Glutamatergic neuron (in vitro differentiated cells): ENCODE measurements at places on chromosomes 3 and 15. TPM values are rescaled to one million over a fixed set of nuclear protein-coding genes. Genes with fewer than 3 reads are reported as not detected.

- no peak overlapping the region for H3K4me3 ChIP-seq
- peaks cover 15% of the 10 kb centered on the region for H3K4me1 ChIP-seq
- no peaks in the 10 kb centered on the region for H3K27me3 ChIP-seq
Observed at GRCh38 chr3:25473246-25473645, 45.2 kb downstream of the RARB start.

GRCh38 chr3:73364517-73364916 is 260.2 kb downstream of the PDZRN3 start:
- no peak for DNase-seq
- H3K4me3 ChIP-seq, result no peak overlapping the region
- peaks cover 5% of the 10 kb centered on the region for H3K36me3 ChIP-seq
- H3K27ac ChIP-seq, result no peak overlapping the region

- H3K27ac ChIP-seq, result no peak overlapping the region
- no peaks in the 10 kb centered on the region for H3K36me3 ChIP-seq
- DNase-seq, result no peak
Observed at GRCh38 chr3:122475316-122475715, 39.4 kb downstream of the KPNA1 start.

SNX33 gene
- total RNA-seq, result 21.2 TPM

PLAAT1 gene
- 21.2 TPM for total RNA-seq

CLDN16 gene
- total RNA-seq, result not detected

- H3K27ac ChIP-seq, result no peak overlapping the region
- no peaks in the 10 kb centered on the region for H3K27me3 ChIP-seq
- no peak overlapping the region for H3K4me3 ChIP-seq
- peaks cover 12% of the 10 kb centered on the region for H3K4me1 ChIP-seq
- no peak for DNase-seq
Observed at GRCh38 chr3:150271591-150271960, 136.5 kb upstream of the TSC22D2 start.

DNA sequence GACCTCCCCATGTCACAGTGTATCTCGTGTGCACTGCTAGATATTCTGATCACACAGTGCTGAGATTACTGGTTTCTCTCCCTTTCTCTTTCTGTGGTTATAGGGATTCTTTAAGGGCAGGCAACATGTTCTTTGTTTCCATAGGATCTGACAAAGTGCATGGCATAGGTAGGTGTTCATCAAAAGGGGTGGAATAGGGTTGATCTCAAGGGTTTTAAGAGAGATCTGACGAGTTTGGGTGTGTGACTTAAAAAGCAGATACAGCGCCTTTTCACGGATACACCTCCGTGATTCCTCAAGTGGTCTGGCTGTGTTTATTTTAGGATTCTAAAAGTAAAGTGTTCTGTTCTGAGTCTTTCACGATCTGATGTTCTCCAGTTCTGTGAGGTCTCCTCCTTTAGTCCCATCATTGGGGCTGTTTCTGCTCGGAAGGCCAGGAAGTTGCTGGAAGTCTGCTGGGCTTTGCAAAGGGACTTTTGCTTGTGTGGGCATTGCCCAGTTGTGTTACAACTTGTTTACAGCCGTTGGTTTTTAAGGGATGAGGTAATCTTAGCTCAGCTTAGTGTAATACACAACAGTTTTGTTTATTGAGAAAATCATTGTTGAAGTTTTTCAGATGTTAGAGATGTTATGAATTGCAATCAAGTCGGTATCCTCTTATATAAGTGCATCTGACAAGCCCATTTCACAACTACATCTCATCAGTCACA is 34.8 kb downstream of the IGF1R start:
- H3K27me3 ChIP-seq, result peaks cover 2% of the 10 kb centered on the region
- H3K36me3 ChIP-seq, result no peaks in the 10 kb centered on the region
- H3K27ac ChIP-seq, result no peak overlapping the region

DNA sequence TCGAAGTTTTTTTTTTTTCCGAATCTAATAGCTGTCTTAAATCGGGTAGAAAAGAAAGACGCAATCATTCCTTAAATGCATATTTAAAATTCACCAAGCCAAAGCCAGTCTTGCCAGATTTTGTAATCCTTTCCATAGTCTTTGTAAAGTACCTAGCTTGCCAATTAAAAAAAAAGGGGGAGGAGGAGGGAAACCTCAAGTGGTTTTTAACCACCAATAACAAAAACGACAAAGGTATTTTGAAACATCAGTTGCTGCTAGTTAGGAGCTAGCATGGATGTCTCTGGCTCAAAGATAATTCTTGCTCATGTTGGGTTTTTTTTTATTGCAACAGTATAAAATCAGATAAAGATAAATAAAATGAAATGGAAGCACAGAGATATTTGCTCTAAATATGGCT is 187.9 kb downstream of the MECOM start:
- no peak overlapping the region for H3K27ac ChIP-seq
- no peak for DNase-seq
- H3K4me3 ChIP-seq, result no peak overlapping the region
- H3K27me3 ChIP-seq, result peaks cover 4% of the 10 kb centered on the region
- H3K36me3 ChIP-seq, result no peaks in the 10 kb centered on the region
- no peaks in the 10 kb centered on the region for H3K4me1 ChIP-seq

DNA sequence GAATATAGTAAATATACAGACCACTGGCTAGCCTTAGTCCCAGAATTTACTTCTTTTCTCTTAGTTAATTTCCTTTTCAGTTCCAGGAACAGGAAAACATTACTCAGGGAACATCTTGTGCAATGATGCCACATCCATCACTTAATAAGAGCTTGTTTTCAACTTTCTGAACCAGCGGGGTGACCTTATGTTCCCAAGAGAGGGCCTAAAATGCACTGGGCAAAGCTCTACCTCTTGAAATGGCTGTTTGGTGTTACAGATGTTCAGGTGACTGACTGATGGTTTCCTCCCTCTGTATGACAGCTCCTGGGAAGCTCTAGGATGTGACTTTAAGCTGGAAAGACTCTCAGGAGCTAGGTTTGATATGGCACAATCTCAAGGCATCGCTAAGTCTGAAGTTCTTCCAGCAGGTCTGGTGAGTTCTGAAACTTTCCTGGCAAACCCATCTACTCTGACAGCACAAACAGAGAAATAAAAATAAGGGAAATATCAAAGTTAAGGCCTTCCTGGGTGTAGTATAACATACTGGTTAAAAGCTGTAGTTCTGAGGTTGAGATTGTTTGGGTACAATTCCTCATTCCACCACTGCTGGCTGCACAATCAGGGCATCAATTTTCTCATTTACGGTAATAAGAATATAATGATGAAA is 98.6 kb downstream of the ZIC1 start:
- no peak overlapping the region for H3K4me3 ChIP-seq
- H3K36me3 ChIP-seq, result no peaks in the 10 kb centered on the region
- no peaks in the 10 kb centered on the region for H3K4me1 ChIP-seq
- no peak for DNase-seq

GRCh38 chr15:55197362-55197705 is 593 bp upstream of the RSL24D1 start:
- H3K4me1 ChIP-seq, result peaks cover 3% of the 10 kb centered on the region
- no peaks in the 10 kb centered on the region for H3K36me3 ChIP-seq
- DNase-seq, result no peak
- H3K27ac ChIP-seq, result no peak overlapping the region

FETUB gene
- total RNA-seq, result not detected

DNA sequence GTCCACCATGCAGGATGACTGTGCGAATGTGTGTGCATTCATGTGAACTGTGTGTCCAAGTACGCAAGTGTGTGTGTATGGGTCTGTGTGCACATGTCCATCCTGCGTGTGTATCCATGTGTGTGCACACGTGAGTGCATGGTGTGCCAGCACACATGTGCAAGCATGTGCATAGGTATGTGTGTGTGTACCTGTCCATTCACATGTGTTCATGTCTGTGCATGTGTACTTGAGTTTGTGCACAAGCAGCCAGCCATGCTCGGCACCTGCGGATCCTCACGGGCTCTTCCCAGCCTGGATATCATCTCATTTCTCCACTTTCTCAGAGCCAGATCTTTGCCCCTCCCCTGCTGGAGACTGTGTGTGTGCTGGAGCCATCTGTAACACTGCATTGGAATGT is 18.7 kb upstream of the PLXNA1 start:
- peaks cover 13% of the 10 kb centered on the region for H3K4me1 ChIP-seq
- H3K4me3 ChIP-seq, result peak overlapping the region; percentile 16
- peaks cover 5% of the 10 kb centered on the region for H3K36me3 ChIP-seq
- DNase-seq, result peak; percentile 4
- H3K27me3 ChIP-seq, result peaks cover 6% of the 10 kb centered on the region
- no peak overlapping the region for H3K27ac ChIP-seq

APPL1 gene
- total RNA-seq, result 23.0 TPM

ITGA11 gene
- 0.22 TPM for total RNA-seq

GPX1 gene
- total RNA-seq, result 239 TPM

DNA sequence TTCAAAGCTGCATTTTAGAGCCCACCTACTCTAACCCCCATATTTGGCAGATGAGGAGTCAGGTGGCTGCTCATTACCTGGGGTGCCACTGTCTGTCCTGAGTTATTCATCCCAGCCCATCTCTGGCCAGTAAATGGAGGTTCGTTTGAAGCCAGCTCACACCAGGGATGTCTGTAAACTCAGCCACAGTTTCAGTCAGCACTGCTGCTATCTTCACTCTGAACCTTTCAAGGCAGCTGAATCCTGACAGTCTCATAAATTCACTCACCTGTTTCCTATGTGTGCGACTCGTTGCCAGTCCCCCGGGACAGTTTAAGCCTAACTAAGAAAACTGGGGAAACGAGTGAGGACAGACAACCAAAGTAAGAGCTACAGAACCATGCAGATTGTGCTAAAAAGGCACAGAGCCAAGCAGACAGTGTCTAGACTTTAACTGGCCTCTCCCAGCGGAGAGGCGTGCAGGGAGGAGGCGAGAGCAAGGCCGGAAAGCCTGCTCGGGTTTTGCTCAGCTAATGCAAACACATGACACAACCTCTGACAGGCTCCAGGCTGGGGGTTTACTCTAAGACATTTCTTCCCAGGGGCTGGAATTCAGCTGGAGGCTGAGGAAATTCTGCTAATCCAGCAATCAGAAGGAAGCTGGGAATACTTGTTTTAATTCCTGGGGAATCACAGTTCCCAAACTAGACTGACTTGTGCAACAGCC is 12.0 kb downstream of the FSTL1 start:
- DNase-seq, result no peak
- H3K27ac ChIP-seq, result no peak overlapping the region
- peaks cover 1% of the 10 kb centered on the region for H3K4me1 ChIP-seq
- no peaks in the 10 kb centered on the region for H3K36me3 ChIP-seq

ACOX2 gene
- total RNA-seq, result 0.59 TPM

- no peaks in the 10 kb centered on the region for H3K36me3 ChIP-seq
- H3K27me3 ChIP-seq, result no peaks in the 10 kb centered on the region
- H3K4me1 ChIP-seq, result no peaks in the 10 kb centered on the region
Observed at GRCh38 chr3:157477441-157477840, 25.8 kb downstream of the VEPH1 start.

GRCh38 chr15:67838789-67839332 is 984 bp downstream of the RNU6-1 start:
- peak; percentile 73 for DNase-seq
- H3K27me3 ChIP-seq, result peaks cover 15% of the 10 kb centered on the region
- H3K4me3 ChIP-seq, result peak overlapping the region; percentile 54
- H3K4me1 ChIP-seq, result peaks cover 26% of the 10 kb centered on the region

DNA sequence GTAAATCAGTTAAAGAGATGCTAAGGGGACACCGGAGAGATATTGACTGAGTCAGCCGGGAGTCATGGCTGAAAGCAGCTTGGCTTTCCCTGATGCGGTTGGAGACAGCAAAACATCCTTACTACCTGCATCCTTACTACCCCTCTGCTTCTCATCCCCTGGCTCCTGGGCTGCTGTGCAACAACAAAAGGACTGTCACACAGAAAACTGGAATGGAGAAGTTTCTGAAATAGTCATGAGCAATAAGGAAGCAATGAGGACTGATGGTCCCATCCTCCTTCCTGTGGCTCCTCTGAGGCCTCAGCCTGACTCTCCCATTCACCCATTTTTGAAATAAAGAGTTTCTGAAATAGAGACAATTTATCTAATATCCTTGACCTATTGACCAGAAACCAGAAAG is 1.1 kb downstream of the HCLS1 start:
- no peaks in the 10 kb centered on the region for H3K27me3 ChIP-seq
- H3K36me3 ChIP-seq, result peaks cover under 1% of the 10 kb centered on the region
- no peak overlapping the region for H3K27ac ChIP-seq
- H3K4me3 ChIP-seq, result no peak overlapping the region
- no peak for DNase-seq

DNA sequence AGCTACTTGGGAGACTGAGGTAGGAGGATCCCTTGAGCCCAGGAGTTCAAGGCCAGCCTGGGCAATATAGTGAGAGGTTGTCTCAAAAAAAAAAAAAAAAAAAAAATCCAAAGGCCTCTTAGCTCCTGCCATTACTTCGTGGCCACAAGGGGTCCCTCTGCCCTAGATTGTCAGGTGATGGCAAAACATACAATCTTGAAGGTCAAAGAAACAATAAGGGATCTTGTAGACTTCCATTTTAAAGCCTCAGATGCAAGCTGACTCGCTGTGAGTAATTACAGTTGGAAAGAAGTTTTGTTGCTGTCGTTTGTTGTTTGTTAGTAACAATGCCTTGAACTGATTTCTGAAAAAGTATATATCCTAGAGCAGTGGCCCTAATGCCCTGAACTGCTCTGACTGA is 55.9 kb upstream of the PLCL2 start:
- H3K36me3 ChIP-seq, result no peaks in the 10 kb centered on the region
- DNase-seq, result peak; percentile 63
- peaks cover 9% of the 10 kb centered on the region for H3K4me1 ChIP-seq
- no peak overlapping the region for H3K4me3 ChIP-seq

- peaks cover 8% of the 10 kb centered on the region for H3K4me1 ChIP-seq
- no peak for DNase-seq
- H3K36me3 ChIP-seq, result peaks cover 5% of the 10 kb centered on the region
- H3K27me3 ChIP-seq, result peaks cover 5% of the 10 kb centered on the region
Observed at GRCh38 chr3:16670191-16670590, 65.0 kb upstream of the DAZL start.

STARD9 gene
- total RNA-seq, result 45.1 TPM

ZNF774 gene
- total RNA-seq, result 6.7 TPM

DNA sequence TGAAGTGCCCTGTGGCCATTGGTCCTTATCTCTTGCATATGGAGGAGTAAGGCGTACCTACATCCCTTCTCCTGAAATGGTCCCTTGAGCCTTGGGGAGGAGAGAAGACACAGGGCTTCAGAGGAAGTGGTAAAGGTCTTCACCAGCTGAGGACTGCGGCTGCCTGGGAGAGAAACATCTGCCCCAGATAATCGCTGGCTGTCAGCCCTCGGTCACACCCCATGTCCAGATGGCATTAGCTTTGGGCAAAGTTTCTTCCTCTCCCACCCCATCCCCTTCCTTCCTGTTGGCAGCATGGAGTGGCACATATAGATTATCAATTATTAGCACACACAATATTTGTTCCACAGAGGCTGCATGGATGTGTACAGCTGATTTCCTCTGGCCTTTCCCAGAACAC is 61.6 kb downstream of the LRTM1 start:
- H3K4me1 ChIP-seq, result no peaks in the 10 kb centered on the region
- no peaks in the 10 kb centered on the region for H3K36me3 ChIP-seq
- no peak for DNase-seq
- H3K27ac ChIP-seq, result no peak overlapping the region
- H3K27me3 ChIP-seq, result peaks cover 4% of the 10 kb centered on the region
- H3K4me3 ChIP-seq, result no peak overlapping the region

DNA sequence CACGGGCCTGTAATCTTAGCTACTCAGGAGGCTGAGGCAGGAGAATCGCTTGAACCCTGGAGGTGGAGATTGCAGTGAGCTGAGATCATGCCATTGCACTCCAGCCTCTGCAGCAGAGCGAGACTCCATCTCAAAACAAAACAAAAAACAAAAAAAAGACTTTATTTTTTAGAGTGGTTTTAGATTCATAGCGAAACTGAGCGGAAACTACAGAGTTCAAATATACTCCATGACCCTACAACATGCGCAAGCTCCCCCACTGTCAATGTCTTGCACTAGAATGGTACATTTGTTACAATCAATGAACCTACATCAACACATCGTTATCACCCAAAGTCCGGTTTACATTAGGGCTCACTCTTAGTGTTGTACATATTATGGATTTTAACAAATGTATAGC is 2.2 kb upstream of the CRTAP start:
- no peak for DNase-seq
- no peaks in the 10 kb centered on the region for H3K4me1 ChIP-seq
- no peaks in the 10 kb centered on the region for H3K36me3 ChIP-seq
- no peak overlapping the region for H3K4me3 ChIP-seq
